ENCODE measurements at places on chromosomes 5 and 9. TPM values are rescaled to one million over a fixed set of nuclear protein-coding genes. Genes with fewer than 3 reads are reported as not detected.
A peak's percentile ranks its signal among the peaks of the same experiment; 100 is the strongest.

DNA sequence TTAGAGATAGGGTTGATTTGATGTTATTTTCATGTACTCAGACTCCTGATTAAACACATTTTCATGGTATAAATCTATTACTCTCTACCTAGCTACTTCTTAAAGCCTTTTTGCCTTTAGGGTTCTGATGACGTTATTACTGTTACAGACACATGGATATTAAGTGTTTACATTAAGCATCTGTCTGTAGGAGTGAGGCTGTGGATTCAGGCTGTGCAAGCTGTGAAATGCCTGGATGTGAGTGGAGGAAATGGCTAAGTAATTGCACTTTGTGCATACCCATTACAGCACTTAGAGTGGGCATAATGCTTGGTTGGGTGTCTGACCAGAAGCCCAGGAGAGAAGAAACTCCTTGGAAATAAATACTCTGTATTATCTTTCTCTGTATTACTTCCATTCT lies 186.8 kb downstream of the SNX18 start:
- no peak overlapping the region for H3K27ac ChIP-seq
- H3K36me3 ChIP-seq = no peaks in the 10 kb centered on the region
- no peak for DNase-seq
- H3K4me1 ChIP-seq = peaks cover 3% of the 10 kb centered on the region
- no peak overlapping the region for H3K4me3 ChIP-seq

DNA sequence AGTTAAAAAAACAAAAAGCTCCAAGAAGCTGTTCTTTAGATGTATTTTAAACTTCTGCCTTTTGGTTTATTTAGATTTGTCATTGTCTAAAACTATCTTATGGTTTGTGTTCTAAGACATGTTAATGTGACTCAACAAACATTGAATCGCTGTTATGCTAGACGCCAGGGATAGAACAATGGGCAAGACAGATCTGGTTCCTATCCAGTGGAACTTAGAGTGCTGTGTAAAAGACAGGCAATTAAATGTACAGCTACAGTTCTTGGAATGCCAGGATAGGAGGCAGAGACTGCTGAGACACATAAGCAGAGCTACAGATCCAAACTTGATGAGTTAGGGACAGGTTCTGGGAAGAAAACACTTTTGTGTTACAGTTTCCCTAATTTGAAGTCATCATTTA lies 22.4 kb downstream of the LYRM7 start:
- DNase-seq = no peak
- peak overlapping the region; percentile 29 for H3K27ac ChIP-seq
- no peaks in the 10 kb centered on the region for H3K27me3 ChIP-seq
- H3K36me3 ChIP-seq = peaks cover 5% of the 10 kb centered on the region

DNA sequence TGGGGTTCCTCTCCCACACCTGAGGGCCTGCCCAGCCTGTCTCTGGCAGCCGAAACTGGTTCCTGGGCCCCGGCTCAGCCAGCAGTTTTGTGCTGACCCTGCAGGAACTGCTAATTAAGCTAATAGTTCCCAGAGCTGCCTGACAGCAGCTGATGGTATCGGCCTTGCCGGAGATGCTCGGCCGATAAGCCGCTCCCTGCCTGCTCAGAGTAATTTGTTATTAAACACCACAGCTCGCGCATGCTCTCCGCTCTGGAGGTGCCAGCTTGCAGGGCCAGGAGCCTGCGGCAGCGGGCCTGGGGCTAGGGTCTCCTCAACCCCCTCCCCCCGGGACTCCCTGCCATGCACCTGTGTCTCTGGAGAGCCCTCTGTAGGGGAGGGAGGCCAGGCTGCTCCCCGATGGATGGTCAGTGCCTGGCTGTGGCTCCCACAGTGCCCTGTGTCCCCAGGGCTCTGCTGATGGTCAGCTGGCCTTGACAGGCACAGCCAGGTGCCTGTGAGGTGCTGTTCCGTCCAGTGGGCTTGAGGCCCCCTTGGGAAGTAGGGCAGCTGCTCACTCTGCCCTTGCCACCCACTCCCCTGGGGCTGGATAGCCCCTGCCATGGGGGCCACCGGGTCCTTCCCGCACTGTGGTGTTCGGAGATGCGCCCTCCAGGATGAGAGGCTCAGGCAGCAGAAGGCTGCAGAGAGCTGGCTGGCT lies 41.7 kb downstream of the RXRA start:
- no peak for DNase-seq
- peaks cover 3% of the 10 kb centered on the region for H3K36me3 ChIP-seq
- peak overlapping the region; percentile 37 for H3K27ac ChIP-seq
- no peak overlapping the region for H3K4me3 ChIP-seq
- H3K4me1 ChIP-seq = peaks cover 14% of the 10 kb centered on the region

DNA sequence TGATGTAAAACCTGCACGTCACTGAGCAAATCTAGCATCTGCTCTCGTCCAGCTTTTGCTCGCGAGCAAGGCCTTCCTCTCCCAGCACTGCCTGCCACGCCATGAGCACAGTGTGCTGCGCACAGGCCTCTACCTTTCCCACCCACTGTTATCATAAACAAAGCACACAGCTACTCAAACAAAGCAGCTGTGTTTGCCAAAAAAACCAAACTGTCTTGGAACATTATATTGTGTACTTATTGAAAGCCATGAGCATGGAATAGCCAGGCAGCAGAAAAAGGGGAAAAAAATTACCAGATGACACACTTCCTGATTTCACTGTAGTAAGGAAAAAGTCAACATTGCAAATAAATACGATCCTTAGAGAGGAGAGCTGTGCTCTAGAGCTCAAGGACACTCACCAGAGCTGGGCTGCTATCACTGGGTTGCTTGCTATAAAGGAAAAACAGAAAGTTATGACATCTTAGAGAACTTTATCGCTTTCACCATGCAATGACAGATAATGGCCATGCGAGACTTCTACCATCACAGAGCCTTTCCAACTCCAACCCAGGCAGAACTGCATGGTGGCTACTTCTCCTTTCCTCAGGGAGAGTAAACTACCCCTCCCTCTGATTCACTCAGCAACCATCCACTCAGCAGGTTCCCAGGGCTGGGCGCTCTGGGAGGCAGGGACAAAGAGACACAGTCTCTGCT lies 69.6 kb downstream of the EPB41L4B start:
- no peaks in the 10 kb centered on the region for H3K4me1 ChIP-seq
- no peak overlapping the region for H3K4me3 ChIP-seq
- DNase-seq = no peak
- H3K36me3 ChIP-seq = no peaks in the 10 kb centered on the region
- H3K27ac ChIP-seq = no peak overlapping the region
- peaks cover 49% of the 10 kb centered on the region for H3K27me3 ChIP-seq

- peaks cover 62% of the 10 kb centered on the region for H3K27me3 ChIP-seq
- H3K36me3 ChIP-seq = no peaks in the 10 kb centered on the region
- no peak overlapping the region for H3K4me3 ChIP-seq
- no peak for DNase-seq
- H3K4me1 ChIP-seq = no peaks in the 10 kb centered on the region
These were observed 127.5 kb upstream of the TNPO1 start for GRCh38 chr5:72688916-72689315.

Gene ECPAS
- 65.9 TPM for total RNA-seq

Gene INPP5E
- 32.7 TPM for total RNA-seq

- H3K27ac ChIP-seq = no peak overlapping the region
- H3K36me3 ChIP-seq = no peaks in the 10 kb centered on the region
- no peaks in the 10 kb centered on the region for H3K4me1 ChIP-seq
- H3K4me3 ChIP-seq = no peak overlapping the region
- no peaks in the 10 kb centered on the region for H3K27me3 ChIP-seq
- DNase-seq = no peak
These were observed 50.8 kb downstream of the C5 start for GRCh38 chr9:120999317-120999716.

- peaks cover 3% of the 10 kb centered on the region for H3K36me3 ChIP-seq
- H3K27ac ChIP-seq = no peak overlapping the region
- DNase-seq = no peak
- H3K4me1 ChIP-seq = peaks cover 33% of the 10 kb centered on the region
These were observed 5.0 kb downstream of the SMAD5 start for GRCh38 chr5:136137497-136138220.

DNA sequence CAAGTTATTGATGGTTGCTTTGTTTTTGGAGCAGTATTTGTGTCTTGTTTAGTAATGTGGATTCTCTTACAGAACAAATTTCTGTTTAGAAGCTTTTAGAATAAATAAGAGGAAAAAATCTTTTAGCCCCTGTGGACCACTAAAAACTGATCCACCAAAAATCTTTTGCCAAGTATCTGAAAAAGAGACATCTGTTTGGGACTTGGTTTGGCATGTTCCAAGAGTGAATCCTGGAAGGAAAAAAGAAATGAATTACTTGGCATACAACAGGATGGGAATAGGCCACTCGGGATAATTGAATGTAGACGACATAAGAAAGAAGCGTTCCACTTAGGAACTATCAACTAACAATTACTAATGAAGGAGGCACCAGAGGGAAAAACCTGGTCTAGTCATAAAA lies 1350.1 kb upstream of the C9orf72 start:
- H3K4me1 ChIP-seq = no peaks in the 10 kb centered on the region
- no peak overlapping the region for H3K4me3 ChIP-seq
- H3K27ac ChIP-seq = no peak overlapping the region

Gene KIAA1958
- 2.1 TPM for total RNA-seq

GRCh38 chr5:164306662-164307061 lies 801.2 kb downstream of the MAT2B start:
- H3K4me3 ChIP-seq = no peak overlapping the region
- no peaks in the 10 kb centered on the region for H3K27me3 ChIP-seq

DNA sequence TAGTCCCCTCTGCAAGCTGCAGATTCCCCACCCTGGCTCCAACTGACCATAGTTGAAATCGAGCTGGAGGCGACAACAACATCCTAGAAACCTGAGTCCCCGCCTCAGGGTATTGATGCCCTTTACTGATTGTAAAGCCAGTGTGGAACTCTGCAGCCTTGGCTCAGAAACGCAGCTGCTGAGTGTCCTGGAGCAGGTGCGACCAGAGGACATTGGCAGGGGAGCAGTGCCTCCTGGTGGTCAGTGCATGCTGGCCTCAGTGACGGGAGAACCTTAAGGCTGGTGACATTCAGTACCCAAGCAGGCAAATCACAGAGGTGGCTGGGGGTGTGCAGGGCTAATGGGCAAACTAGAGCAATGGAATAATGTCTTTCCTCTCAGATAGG lies 20.4 kb upstream of the ZNF354B start:
- H3K4me1 ChIP-seq = peaks cover 3% of the 10 kb centered on the region
- no peak overlapping the region for H3K27ac ChIP-seq
- peaks cover 5% of the 10 kb centered on the region for H3K27me3 ChIP-seq
- no peak overlapping the region for H3K4me3 ChIP-seq
- peak; percentile 33 for DNase-seq

GRCh38 chr9:114723931-114724330 lies 41.9 kb upstream of the TEX48 start:
- H3K36me3 ChIP-seq = no peaks in the 10 kb centered on the region
- peaks cover 19% of the 10 kb centered on the region for H3K4me1 ChIP-seq
- H3K4me3 ChIP-seq = no peak overlapping the region

Gene PALM2AKAP2
- total RNA-seq = not detected

Gene ZNF883
- 1.3 TPM for total RNA-seq

DNA sequence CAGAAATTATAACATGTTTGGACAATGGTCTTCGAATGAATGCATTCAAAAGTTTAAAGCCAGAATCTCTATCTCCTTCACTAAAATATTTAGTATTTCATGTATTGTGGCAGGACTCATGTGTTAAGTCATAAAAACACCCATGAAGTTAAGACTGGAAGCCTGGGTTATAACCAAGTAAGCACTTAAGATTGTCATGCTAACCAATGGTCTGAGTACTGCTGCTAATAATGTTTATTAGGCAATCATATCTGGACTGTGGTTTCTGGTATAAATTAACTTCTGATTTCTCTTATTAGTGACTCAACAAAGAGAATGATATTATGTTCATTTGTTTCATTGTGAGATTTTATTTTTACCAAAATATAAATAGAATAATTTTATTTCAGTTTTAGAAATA lies 297.9 kb upstream of the EDIL3 start:
- H3K27me3 ChIP-seq = no peaks in the 10 kb centered on the region
- no peaks in the 10 kb centered on the region for H3K4me1 ChIP-seq
- H3K36me3 ChIP-seq = no peaks in the 10 kb centered on the region
- DNase-seq = no peak

Gene NDOR1
- 24.0 TPM for total RNA-seq

Gene PROB1
- 0.57 TPM for total RNA-seq

DNA sequence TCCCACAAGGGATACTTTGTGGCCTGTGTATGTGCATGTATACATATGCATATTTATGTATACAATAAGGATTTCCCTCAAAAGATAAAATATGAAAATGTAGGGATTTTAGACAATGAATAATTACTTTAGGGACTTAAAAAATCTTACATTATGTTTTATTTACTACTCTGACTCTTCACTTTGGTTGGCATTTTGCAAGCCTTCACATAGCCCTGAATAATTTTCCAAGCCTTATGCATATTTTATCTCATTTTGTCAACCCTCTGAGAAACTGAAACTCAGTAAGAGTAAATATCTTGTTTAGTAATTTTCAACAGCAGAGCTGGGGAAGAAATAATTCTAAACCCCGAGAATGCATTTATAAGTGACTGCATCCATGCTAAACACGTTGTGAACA lies 153.0 kb upstream of the SLC24A2 start:
- peaks cover 1% of the 10 kb centered on the region for H3K4me1 ChIP-seq
- H3K36me3 ChIP-seq = no peaks in the 10 kb centered on the region
- H3K27me3 ChIP-seq = peaks cover 24% of the 10 kb centered on the region
- no peak overlapping the region for H3K27ac ChIP-seq

Gene SPINK6
- total RNA-seq = not detected

- H3K27me3 ChIP-seq = no peaks in the 10 kb centered on the region
- H3K4me3 ChIP-seq = no peak overlapping the region
- H3K27ac ChIP-seq = no peak overlapping the region
- no peaks in the 10 kb centered on the region for H3K36me3 ChIP-seq
These were observed 33.0 kb upstream of the PIK3R1 start for GRCh38 chr5:68182534-68182933.

DNA sequence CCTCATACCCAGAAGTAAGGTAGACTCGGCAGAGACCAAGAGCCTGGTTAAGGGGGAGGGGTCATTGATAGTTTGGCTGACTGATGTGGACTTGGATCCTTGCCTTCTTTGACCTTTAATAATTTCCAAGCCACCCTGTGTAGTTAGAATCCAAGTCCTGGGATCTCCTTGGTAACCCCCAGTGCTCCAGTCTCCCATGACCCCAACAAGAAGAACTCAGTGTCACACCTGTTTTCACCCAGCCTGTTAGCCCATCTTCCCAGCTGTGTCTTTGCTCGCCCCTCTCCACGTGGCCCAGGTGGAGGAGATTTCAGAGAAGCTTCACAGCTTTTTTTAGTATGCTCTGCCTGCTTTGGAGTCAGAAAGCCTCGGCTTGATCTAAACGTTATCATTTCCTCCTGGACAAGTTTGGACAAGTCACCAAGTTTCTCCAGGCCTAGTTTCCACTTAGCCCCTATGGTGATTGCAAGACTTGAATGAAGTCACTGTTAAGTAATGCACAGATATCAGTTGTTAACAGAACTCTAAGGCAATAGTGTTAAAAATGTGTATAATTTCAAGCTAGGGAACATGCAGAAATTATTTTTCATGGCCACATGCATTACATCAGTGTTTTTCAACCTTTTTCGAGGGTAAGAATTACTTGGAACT lies 170.0 kb downstream of the TMEM38B start:
- no peak for DNase-seq
- H3K27ac ChIP-seq = no peak overlapping the region
- H3K36me3 ChIP-seq = no peaks in the 10 kb centered on the region
- H3K4me1 ChIP-seq = peaks cover under 1% of the 10 kb centered on the region
- H3K27me3 ChIP-seq = no peaks in the 10 kb centered on the region

All from T-helper 17 cell (primary cell).